Activated T-cell treated with anti-CD3 and anti-CD28 coated beads for 1 hour (primary cell): ENCODE measurements at places on chromosomes 3 and 15.

- no peak for DNase-seq
Measured at GRCh38 chr3:63851287-63851686, 12.3 kb downstream of the THOC7 start.

DNA sequence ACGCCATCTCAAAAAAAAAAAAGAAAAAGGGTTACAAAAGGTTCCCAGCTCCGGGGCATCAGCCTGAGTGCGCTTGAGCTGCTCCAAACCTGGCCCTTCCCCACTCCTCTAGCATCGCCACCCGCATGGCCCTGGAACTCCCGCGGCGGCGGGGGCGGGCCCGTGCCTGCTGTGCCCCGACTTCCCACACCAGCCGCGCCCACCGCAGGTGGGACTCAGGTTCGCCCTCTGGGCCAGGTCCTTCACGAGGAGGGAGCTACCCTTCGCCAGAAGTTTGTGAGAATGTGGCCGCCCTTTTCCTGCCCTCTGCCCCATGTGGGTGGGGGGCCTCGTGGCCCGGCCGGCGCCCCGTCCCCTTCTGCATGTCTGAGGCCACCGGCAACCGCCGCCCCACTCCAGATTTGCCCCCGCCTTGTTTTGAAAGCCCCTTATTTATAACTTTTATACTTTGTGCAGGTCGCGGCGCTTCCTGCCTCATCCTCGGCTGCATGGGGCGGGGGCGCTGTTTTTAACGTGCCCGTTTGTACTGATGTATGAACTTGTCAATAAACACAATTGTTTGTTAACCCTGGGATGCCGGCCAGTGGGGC is 507 bp upstream of the JMJD7 start:
- no peak for DNase-seq

- no peak for DNase-seq
Measured at GRCh38 chr3:114452256-114452655, 158.4 kb downstream of the TIGIT start.

GRCh38 chr3:184656829-184657681 is 54.8 kb downstream of the MAGEF1 start:
- no peak for DNase-seq

DNA sequence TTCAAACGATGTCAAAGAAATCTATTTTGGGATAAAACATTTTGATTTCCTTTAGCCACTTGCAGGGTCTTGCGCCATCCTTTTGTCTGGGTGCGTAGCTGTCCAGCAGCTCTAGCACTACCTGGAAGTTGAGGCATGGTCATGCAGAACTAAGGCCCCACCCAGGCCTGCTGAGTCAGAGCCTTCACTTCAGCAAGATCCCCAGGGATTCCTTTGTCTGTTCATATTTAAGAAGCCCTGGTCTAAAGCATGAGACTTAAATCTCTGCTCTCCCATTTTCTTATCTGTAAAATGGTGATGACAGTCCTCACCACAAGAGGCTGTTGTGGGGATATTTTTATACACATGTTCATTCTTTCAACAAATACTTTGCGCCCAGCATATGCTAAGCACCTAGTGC is 99.0 kb upstream of the CTDSPL start:
- DNase-seq: no peak

- DNase-seq: no peak
Measured at GRCh38 chr15:93179072-93179471, 90.1 kb upstream of the RGMA start.

DNA sequence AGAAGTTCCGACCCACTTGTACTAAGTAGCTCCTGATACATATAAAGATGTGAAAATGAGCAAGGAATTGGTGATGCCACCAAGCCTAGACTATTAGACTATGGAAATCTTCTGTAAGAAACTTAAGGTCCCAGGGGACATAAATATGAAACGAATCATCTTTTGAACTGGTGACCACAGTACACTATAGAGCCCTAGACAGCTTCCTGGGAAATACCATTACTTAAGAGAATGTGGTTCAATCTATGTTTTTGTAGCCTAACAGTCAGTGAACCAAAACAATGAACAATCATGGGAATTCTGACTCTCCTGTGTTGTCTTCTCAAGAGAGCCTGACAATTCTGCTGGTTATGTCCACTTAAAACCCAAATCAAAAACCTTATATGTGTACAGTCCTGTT is 191.6 kb downstream of the GREM1 start:
- no peak for DNase-seq

DNA sequence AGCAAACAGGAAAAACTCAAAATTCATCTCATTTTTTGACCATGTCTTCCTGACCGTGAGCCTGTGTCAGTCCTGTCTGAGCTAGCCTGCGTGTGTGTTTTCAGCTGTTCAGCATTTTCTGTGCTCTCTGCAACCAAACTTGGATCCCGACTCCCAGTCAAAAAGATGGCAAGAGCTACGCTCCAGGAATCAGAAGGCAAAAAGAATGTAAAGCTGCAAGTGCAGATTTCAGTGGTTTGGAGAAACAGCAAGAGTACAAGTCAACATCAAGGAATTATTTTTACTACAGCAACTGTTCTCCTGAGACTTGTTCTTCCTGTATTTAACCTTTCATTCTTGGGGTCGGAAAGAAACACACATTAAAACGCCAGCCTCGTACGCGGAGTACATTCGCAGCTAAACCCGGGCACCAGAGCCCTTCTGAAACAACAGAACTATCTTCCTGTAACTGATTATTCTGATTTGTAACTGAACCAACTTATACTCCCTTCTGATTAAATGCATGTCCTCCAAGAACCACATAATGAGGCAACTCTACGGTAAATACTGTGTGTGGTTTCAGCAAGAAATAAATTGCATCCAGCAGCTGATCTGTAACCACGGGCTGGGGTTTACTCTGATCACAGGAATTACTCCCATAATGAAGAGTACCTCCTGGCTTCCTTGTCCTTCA is 107.4 kb downstream of the LRIG1 start:
- DNase-seq: no peak

DNA sequence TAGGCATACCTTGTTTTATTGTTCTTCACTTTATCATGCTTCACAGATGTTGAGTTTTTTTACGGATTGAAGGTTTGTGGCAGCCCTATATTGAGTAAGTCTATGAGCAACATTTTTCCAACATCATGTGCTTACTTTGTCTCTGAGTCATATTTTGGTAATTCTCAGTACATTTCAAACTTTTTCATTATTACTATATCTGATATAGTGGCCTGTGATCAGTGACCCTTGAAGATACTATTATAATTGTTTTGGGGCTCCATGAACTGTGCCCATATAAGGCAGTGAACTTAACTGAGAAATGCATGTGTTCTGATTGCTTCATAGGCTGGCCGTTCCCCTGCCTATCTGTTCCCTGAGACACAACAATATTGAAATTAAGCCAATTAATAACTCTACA is 42.8 kb upstream of the NSMCE3 start:
- no peak for DNase-seq

DNA sequence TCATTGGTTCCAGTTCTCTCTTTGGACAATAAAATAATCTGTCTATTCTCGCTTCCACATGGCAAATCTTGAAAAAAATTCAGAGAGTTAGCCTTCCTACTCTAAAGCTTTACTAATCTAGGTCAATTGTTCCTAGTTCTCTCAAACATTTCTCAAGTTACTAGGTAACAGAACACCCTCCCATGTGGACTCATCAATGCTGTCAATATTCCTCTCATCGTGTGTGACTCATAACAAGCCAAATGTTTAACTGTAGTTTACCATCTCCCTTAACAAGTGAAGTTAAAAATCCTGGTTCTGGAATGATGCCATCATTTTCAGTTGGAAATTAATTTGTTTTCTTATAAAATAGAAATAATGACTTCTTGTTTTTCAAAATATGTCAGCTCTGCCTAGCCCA is 438.6 kb downstream of the ROBO1 start:
- no peak for DNase-seq

GRCh38 chr15:31049682-31050615 is 51.6 kb downstream of the TRPM1 start:
- no peak for DNase-seq

GRCh38 chr15:48992096-48992495 is 28.4 kb upstream of the SHC4 start:
- DNase-seq: no peak

GRCh38 chr3:61872077-61872706 is 310.8 kb downstream of the PTPRG start:
- no peak for DNase-seq

DNA sequence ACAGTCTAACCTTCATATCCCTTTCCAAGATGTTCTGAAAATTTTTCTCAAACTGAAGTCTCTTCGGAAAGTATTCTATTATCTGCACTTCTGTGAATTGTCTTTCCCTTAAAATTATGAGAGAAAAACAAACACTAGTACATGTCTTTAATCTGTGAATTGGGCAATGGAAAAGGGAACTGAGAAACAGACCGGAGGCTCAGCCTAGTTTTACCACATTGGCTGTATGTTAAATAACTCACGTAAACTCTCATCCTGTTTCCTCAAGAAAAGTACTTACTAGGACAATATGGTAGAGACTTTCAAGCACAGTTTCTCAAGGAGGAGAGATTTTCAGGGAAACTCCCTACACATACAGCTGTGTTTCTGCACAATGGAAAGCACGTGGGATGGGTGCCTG is 982.2 kb upstream of the SEMA6D start:
- no peak for DNase-seq

GRCh38 chr15:91939403-91939831 is 85.9 kb downstream of the SLCO3A1 start:
- DNase-seq: no peak

- DNase-seq: no peak
Measured at GRCh38 chr3:111919370-111920065, 59.3 kb upstream of the ABHD10 start.

DNA sequence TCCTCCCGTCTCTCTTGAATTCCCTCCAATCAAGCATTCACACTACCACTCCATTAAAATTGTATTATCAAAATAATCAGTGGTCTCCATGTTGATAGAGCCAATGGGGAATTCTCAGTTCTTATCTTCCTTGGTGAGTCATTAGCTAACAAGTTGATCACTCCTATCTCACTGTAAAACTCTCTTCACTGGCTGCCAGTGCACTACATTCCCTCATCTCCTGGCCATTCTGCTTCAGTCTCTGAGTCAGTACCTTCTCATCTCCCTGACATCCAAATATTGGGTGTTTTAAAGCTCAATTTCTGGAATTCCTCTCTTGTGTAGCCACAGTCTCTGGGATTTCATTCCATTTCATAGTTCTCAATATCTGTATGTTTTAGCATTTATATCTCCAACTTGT is 175.2 kb downstream of the ALDH1A2 start:
- no peak for DNase-seq

DNA sequence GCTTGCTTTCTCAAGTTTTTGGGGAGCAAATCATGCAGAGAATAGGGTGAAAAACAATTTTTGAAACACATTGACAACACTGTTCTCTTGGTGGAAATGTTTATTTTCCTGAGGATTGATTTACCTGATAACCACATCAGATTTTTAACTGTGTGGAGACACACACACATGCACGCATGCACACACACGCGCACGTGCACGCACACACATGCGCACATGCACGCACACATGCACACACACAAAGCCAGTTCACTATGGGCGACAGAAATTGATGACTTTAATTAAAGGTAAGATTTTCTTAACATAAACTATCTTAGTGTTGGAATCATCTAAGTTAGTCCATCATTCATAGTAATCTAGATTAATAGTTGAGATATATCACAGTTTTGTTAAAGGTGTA is 15.3 kb downstream of the LMLN start:
- DNase-seq: no peak

GRCh38 chr3:52327486-52328290 is 11.6 kb downstream of the DNAH1 start:
- DNase-seq: no peak

DNA sequence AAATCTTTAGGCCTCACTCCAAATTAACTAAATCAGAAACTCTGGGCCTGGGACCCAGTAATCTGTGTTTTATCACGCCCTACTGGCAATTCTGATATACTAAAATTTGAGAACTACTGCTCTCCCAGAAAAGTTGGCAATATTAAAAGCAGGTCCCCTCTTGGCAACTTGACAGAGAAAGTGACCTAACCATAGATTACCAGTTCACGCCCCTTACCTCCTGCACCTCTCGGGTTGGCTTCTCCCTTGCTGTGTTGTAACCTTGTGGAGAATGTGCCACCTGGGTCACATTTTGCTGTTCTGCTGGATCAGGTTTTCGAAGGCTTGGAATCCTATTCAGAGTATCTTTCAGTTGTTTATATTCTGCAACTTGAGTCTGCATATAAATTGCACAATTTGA is 59.1 kb downstream of the GOLIM4 start:
- DNase-seq: no peak

DNA sequence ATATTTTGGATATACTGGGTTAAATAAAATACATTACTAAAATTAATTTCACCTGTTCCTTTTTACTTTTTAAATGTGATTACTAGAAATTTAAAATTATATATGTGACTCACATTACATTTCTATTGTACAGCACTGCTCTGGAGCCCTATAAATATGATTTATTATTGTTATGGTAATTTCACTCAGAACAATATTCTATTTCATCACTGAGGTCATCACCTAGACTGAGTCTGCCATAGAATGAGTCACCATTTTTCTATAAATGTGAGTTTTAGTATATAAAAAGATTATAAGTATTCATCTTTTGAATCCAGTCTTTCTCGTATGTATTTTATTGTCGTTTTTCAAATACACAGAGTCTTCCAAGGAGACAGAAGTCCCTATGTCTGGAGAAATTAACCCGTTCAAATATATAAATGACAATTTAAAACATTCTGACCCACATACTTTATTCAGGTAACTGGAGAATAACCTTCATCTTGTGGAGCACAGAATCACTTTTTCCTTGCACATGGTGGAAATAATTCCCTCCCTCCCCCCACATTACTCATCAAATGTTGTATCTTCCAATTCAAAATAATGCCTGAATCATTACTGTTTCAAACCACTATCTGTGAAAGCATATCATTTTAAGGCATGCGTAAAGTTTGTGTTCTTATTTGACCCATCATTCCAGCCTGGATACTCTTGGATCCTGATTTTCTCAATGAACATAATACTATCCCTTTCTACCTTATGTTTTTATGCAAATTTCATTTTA is 30.0 kb downstream of the CHST14 start:
- DNase-seq: no peak

- DNase-seq: no peak
Measured at GRCh38 chr3:73026760-73027113, 30.1 kb downstream of the PPP4R2 start.

DNA sequence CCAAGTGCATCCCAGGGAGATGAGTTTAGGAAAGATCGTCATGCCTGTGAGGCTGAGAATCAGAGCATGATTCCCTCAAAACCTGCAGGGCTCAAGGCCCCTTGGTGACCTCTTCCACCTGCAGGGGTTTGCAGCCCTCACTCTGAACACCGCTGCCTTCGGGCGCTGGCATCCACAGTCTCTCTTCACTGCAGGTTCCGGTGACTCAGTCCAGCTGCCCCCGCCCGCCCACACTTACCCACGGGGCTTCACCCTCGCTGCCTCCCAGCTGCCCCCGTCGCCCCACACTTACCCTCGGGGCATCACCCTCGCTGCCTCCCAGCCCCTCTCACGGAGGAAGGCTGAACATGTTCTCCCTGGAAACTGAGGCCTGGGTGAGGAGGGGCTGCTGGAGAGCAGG is 277.1 kb downstream of the XXYLT1 start:
- no peak for DNase-seq
